NCI-H446 treated with DMSO at 0.1 percent for 48 hours (cell line): ENCODE measurements at places on chromosomes 1 and 21.

- DNase-seq, result no peak
Measured at GRCh38 chr1:65866439-65866838, 73.7 kb downstream of the PDE4B start.

GRCh38 chr1:20885121-20885520 is 98.0 kb upstream of the HP1BP3 start:
- DNase-seq, result no peak

- no peak for DNase-seq
Measured at GRCh38 chr1:223246476-223247112, 103.5 kb upstream of the TLR5 start.

- DNase-seq, result no peak
Measured at GRCh38 chr1:109306832-109307273, at the start of gene MYBPHL. Gene MYBPHL, minus strand, starts transcription at chr1:109307011. Its CDS starts 20 bp downstream, at chr1:109306991.

- DNase-seq, result peak; percentile 5
Measured at GRCh38 chr1:16204634-16205333, 7.7 kb downstream of the ARHGEF19 start.

DNA sequence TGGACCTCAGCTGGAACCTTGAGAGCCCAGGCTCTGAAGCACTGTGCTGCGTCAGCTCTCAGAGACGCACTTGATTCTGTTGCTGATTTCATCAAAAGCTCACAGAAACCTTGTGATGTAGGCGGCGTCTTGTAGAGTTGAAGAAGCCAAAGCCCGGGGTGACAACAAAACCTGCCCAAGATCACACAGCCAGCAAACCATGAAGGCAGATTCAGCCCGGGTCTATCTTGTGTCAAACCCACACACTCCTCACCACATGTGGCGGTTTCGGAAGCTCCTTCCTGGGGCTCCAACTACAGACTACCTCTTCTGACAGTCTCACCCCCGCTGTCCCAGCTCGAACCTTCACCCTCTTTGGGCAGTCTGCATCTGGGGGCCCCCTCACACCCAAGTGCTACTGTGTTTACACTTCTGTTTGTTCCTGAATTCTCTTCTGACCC is 50.4 kb downstream of the TENT5C start:
- no peak for DNase-seq

DNA sequence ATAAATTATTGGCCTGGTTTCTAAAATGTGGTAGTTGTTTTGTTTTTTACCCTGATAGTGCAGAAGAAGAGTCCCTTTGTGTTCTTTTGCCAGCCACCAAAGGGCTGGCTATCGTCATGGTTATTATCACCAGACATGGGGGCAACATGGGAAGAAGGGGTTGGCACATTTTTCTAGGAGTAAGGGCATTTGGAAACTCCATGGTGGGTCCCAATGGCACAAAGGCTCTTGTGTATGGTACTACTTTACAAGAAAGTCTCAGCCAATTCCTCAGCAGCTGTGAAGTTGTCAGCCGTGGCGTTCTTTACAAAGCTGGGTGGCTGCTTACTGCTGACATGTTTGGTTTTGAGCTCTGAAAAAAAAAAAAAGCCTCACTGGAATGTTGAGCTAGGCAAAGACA is 330.4 kb upstream of the ESRRG start:
- no peak for DNase-seq

DNA sequence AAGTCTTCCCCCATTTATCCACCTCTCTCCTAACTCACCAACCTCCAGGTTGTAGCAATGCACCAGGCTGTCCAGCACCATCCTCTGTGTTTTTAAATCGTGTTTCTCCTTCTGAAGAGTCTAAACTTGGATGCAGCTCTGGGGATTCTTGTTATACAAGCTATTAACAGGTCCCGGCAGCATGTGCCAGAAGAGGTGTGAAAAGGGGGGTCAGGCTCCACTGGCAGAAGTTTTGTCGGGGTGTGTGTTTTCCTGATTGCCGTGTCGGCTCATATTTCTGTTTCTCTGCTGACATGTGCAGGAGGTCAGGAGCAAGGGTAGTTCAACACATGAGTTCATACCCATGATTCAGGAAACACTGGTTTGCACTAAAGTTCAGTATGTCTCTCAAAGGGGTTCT is 658.6 kb upstream of the CAMK1G start:
- no peak for DNase-seq

GRCh38 chr1:32896451-32896850 is 4.7 kb downstream of the TMEM54 start:
- no peak for DNase-seq

DNA sequence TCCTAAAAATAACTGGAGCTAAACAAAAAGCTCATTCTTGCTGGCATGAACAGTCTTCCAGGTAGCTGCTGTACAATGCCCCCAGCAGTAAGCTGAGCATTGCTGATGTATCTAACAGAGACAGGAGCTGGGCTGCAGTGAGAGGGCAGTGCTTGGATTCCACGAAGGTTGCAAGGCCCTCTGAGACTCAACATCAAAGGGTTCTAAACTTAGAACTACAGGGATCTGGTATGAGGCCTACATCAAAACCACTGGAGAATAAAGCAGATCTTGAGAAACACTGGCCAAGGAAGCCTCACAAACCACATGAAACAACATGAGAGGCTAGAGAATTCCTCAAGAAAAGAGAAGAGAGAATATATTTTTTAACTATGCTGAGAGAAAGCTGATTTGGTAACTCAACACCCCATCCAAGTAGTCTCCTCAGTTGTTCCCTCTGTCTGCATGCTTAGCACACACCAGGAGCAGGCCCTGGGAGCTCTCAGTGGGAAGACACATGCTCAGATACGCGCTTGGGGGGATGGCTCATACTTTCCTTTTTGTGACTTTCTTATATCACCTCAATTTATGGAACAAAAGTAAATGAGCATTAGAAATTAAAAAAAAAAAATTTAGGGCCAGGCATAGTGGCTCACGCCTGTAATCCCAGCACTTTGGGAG is 27.7 kb downstream of the DSTYK start:
- no peak for DNase-seq

DNA sequence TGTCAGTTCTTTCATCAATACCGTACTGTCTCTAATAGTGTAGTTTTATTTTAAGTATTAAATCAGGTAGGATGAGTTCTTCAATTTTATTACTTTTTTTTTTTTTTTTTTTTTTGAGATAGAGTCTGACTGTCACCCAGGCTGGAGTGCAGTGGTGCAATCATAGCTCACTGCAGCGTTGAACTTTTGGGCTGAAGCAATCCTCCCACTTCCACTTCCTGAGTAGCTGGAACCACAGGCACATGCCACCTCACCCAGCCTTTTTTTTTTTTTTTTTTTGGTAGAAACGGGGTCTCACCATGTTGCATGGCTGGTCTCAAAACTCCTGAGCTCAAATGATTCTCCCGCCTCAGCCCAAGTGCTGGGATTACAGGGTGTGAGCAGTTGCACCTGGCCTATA is 44.3 kb downstream of the INAVA start:
- DNase-seq, result no peak

DNA sequence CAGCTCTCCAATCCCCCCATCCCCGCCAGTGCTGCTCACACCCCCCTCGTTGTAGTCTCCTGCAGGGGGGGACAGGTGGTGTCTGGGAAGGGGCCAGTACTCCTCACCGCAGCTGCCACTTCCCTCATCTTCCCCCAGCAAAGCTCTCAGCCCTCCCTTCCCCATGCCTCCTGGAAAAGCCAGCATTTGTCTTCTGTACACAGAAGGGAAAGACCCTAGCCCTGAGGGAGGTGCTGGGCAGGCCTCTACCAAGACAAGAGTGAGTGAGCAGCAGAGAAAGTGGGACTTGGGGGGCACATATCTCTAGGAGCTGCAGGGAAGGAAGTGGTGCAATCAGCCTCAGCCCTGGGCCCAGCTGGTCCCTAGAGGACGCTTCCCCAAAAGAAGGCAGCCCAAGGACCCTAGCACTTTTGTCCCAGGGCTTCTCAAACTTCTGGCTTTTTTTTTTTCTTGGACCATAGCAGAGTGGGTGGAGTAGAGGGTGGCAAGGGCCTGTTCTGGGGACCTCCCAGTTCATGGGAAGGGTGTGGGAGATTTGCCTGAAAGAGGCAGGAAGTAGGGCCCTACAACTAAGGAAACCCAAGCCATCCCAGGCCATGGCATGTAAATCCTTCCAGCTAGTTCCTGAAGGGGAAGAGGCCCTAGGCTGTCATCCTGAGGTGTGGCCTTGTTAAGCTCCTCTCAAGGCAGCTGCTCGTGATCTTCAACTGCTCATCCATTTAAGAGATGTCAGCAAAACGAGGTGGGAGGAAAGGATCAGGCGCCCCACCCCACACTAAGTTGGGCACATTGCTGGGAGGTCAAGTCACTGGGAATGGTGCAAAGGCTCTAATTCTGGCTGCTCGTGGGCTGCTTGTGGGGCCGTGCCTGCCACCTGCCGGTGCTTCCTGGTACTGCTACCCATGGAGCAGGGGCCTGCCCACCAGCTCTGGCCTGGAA is 12.6 kb downstream of the ZC3H12A start:
- DNase-seq, result peak; percentile 18

DNA sequence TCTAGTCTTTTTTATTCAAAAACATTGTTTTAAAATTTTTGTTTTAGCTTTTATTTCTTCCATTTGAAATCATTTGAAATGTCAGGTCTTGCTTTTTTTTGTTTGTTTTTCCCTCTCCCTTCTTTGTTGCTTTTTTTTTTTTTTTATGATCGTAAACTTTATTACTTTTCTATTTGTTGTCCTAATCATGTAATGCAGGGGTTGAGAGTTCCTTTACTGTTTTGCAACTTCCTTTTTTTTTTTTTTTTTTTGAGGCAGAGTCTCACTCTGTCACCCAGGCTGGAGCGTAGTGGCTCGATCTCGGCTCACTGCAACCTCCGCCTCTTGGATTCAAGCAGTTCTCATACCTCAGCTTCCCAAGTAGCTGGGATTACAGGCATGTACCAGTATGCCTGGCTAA is 24.8 kb downstream of the IVNS1ABP start:
- DNase-seq, result no peak

DNA sequence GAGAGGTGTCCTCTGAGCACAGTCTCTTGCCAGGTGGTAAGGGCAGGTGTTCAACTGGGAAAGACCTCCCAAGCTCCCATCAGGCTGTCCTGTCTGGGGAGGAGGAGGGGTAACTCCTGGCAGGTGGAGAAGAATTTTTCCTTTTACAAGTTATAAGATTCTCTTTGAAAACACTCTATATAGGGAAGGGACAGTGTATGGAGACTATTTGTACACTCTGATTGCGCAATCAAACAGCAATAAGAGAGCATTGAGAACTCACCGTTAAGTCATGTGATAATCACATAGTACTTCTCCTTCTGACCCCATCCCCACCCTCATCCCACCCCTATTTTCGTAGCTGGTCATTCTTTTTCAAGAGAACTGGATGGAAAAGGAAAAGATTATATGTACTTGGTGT is 179.3 kb upstream of the ZNF644 start:
- DNase-seq, result no peak

- DNase-seq, result no peak
Measured at GRCh38 chr1:150009604-150010392, 728 bp downstream of the OTUD7B start.

DNA sequence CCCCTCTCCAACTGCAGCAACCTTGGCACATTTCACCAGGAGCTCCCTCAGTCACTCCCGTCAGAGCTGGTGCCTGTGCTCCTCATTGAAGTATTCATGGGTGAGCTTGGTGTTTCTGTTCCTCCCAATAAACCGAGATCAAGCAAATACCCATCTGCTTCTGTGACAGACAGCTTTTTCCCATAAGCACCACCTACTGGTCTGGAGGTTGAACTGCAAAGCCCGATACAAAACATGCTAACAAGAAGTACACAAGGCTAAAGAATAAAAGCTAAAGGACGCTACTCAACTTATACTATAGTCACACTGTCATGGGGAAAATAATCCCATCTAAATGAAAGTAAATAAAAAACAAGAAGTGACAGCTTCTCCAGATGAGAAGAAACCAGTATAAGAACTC is 111.9 kb upstream of the C21orf91 start:
- no peak for DNase-seq

- DNase-seq, result peak; percentile 71
Measured at GRCh38 chr1:51234721-51235425, 1.2 kb upstream of the RNF11 start.

DNA sequence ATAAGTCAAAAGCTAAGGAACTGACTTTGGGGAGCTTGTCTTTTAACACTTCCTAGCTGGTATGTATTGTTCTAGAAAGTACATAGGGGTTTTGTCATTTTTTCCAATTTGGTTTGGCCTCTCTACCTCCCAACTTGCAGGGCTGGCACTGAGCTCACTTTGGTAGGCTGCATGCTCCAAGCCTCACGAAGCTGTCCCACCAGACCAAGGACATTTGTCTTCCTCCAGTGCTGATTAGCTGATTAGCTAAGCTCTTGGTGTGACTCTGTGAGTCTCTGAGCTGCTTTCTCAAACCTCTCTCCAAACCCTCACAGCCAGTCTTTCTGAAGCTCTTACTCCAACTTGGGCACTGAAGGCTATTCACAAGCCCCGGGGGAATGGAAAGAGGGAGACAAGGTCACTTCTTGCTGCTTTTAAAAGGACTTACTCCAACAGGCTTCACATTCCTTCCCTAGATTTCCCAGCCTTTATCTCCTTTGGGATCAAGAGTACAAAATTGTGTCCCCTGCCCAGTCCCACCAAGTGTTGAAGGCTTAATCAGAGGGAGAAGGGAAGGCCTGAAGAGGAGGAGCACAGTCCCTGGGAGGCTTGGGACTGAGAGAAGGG is 893 bp upstream of the CFAP45 start:
- no peak for DNase-seq

- DNase-seq, result no peak
Measured at GRCh38 chr1:246214708-246215509, 292.2 kb downstream of the SMYD3 start.

DNA sequence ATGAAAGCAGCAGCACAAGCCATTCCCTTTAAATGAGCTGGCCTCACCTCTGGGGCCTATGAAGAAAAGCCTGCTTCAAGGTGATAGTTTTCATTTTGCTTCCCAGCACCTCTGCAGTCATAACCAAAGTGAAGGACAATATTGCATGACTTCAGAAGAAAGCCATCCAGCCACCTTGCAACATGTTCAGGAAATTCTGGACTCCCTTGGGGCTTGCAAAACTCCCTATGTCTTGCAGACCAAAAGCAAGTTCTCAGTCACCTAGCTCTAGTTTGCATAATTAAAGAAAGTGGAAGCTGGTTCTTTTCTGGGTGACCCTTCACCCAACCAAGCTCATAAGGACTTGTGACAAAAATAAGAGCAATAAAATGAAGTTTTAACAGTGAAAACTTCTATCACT is 87.6 kb downstream of the GFI1 start:
- DNase-seq, result no peak

DNA sequence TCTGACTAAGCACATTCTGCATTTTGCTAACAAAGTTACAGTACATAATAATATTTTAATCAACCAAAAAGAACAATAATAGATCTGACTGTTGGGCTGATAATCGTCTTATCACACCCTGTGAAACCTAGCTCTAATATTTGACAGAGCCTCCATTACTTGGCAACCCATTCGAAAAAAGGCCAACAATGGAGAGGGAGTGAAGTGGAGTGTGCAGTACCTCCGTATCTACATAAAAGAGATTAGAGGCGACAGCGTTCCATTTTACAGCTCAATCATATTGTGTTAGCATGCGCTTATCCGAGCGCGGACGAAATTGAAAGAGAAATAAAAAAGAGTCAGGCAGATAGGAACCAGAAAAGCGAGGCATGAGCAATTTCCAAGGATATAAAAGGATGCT is 137.3 kb upstream of the USH2A start:
- DNase-seq, result no peak

- no peak for DNase-seq
Measured at GRCh38 chr1:98129491-98129890, 208.7 kb upstream of the DPYD start.

- DNase-seq, result no peak
Measured at GRCh38 chr1:200774311-200774710, 35.6 kb downstream of the CAMSAP2 start.

GRCh38 chr1:192861860-192862259 is 53.0 kb downstream of the RGS2 start:
- DNase-seq, result no peak
